ENCODE measurements at places on chromosomes 6 and 20. TPM values are rescaled to one million over a fixed set of nuclear protein-coding genes. Genes with fewer than 3 reads are reported as not detected.

- no peaks in the 10 kb centered on the region for H3K36me3 ChIP-seq
- H3K27me3 ChIP-seq, result peaks cover 88% of the 10 kb centered on the region
- peak overlapping the region; percentile 55 for H3K4me3 ChIP-seq
- no peak for DNase-seq
Measured at GRCh38 chr20:21395666-21396598, 1.4 kb downstream of the NKX2-4 start.

DNA sequence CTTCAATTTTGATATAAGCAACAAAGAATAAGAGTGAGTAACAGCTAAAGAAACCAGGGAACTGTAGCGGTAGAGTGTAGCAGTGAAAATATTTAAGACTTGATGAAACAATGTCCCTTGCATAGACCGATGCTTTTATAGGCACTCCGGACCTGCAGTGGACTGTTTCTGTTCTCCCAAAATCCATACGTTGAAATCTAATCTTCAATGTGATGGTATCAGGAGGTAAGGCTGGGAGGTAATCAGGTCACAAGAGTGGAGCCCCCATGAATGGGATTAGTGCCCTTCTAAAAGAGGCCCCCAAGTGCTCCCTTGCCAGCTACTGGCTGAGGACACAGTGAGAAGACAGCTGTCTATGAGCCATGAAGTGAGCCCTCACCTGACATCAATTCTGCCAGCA lies 260.4 kb downstream of the ADGB start:
- H3K27ac ChIP-seq, result no peak overlapping the region
- no peak for DNase-seq
- H3K4me1 ChIP-seq, result peaks cover 3% of the 10 kb centered on the region
- no peaks in the 10 kb centered on the region for H3K36me3 ChIP-seq
- no peak overlapping the region for H3K4me3 ChIP-seq

GRCh38 chr20:2255926-2256531 lies 39.8 kb upstream of the TGM3 start:
- no peaks in the 10 kb centered on the region for H3K36me3 ChIP-seq
- H3K27me3 ChIP-seq, result no peaks in the 10 kb centered on the region
- H3K27ac ChIP-seq, result peak overlapping the region; percentile 55
- peaks cover 42% of the 10 kb centered on the region for H3K4me1 ChIP-seq

- DNase-seq, result no peak
- no peaks in the 10 kb centered on the region for H3K27me3 ChIP-seq
- H3K4me3 ChIP-seq, result no peak overlapping the region
- no peak overlapping the region for H3K27ac ChIP-seq
- no peaks in the 10 kb centered on the region for H3K36me3 ChIP-seq
Measured at GRCh38 chr20:4063631-4064030, 48.3 kb upstream of the RNF24 start.

DNA sequence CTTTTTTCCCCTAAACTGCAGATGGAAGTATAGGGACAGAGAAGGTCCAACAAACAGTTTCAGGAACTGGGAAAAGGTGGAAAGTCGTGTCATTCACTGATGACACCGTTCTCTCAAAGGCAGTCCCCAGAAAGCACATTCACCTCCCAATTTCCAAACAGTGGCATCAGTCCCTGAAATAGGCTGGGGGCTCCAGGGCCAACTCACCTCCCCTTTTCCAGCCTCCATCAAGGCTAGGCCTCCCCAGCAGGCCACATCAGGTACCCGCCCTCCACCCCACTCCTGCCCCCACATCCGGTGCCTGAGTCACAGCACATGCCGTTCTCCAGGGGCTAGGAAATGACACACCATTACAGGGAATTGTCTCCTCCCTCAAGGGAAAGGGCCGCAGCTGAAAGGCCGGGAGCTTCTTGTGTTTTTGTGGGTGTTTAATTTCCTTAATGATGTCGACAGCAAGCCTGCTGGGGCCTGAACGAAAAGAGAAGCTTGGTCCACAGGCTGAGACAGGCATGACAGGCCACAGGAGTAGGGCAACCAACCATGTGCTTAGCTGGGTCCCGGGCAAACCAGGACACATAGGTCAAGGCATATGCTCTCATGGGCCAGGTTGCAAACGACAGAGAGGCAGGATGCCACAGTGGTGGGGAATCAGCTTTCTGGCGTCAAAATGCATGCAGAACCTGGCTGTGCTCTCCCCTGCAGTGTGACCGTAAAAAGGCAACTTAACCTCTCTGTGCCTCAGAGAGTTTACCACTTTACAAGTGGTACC lies 39.2 kb downstream of the ZMYND8 start:
- no peaks in the 10 kb centered on the region for H3K27me3 ChIP-seq
- no peaks in the 10 kb centered on the region for H3K36me3 ChIP-seq
- H3K4me1 ChIP-seq, result peaks cover 95% of the 10 kb centered on the region
- H3K4me3 ChIP-seq, result no peak overlapping the region

- DNase-seq, result no peak
- H3K4me3 ChIP-seq, result no peak overlapping the region
- peaks cover 13% of the 10 kb centered on the region for H3K4me1 ChIP-seq
- no peaks in the 10 kb centered on the region for H3K27me3 ChIP-seq
Measured at GRCh38 chr20:53677447-53678314, 84.0 kb upstream of the ZNF217 start.

GRCh38 chr6:168722397-168722796 lies 281.4 kb downstream of the SMOC2 start:
- H3K4me1 ChIP-seq, result no peaks in the 10 kb centered on the region
- DNase-seq, result no peak

- peak overlapping the region; percentile 75 for H3K27ac ChIP-seq
- H3K36me3 ChIP-seq, result no peaks in the 10 kb centered on the region
- peak overlapping the region; percentile 63 for H3K4me3 ChIP-seq
- no peak for DNase-seq
Measured at GRCh38 chr6:45424451-45424861, 46.7 kb upstream of the SUPT3H start.

Gene FAM210B
- 9.4 TPM for polyA plus RNA-seq

Gene EYA2
- polyA plus RNA-seq, result 0.61 TPM

Gene PNLDC1
- 0.11 TPM for polyA plus RNA-seq

Gene ZC2HC1B
- polyA plus RNA-seq, result 0.17 TPM

Gene CDSN
- not detected for polyA plus RNA-seq

Gene TRIM31
- polyA plus RNA-seq, result 0.09 TPM

Gene OPRL1
- 4.9 TPM for polyA plus RNA-seq

Gene INSM1
- polyA plus RNA-seq, result 0.59 TPM

All from spleen (tissue), 13 donors.